Stimulated activated CD8-positive, alpha-beta memory T cell treated with anti-CD3 and anti-CD28 coated beads, Interleukin-7, amount 100 ng/mL, for 4 hours (primary cell): ENCODE measurements at places on chromosomes 13 and 19.

GRCh38 chr13:98988780-98989179, 10.9 kb upstream of the DOCK9 start:
- no peak for DNase-seq

DNA sequence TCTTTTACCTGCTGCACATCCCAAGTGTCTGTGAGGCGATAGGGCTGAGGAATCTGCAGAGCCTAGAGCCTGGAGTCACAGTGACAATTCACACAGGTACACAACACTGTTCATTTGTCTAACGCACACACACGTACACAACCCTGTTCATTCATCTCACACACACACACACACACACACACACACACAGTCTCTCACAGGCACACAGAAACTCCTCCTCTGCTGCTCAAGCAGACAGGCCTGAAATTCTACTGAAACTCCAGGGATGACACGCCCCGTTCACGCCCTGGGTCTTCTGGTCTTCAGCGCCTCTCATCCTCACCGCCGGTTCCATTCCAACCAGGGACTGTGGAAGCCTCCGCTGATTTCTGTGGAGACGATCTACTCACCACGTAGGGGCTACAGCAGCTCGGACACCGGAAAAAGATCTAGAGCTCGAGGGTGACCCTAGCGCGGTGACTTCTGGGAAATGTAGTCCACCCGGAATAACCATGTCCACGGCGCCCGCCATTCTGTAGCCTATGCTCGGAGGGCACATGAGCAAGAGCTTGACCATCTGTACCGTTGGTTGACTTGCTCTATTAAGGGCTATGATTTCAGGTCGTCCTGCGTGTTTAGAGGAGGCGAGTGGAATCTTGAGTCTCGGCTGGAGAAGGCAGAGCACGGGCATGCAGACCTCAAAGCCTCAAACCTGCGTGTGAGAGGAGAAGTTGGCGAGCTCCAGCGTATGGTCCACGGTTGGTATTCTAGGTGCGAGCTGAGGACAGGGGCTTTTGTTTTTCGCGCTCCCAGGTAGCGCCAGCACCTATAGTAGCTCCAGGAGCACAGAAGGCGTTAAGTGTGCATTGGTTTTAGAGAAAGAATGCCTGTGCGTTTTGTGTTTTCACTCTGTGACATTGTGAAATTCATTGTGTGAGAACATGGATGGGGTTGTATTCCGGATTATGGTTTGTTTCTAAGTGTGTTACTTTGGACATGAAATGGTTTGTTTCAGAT, 33.4 kb downstream of the ZNF45 start:
- DNase-seq, result peak; percentile 50

DNA sequence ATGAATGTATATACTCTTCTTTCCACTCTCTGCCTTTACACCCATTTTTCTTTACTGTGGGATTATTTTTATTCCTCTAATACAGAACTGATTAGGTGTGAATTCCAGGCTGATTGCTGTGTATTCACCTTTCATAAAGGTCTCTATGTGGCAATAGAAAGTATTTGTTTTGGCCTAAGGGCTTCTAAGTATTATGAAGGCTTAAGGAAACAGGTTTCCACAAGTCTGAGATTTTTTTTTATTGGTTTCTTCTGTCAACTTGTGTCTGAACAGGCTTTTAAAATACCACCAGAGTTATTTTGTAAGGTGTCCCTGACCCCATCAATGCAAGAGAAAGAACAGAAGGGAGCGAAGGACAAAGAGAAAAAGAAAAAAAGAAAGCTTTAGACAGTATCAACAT, 1102.0 kb upstream of the SPRY2 start:
- no peak for DNase-seq

DNA sequence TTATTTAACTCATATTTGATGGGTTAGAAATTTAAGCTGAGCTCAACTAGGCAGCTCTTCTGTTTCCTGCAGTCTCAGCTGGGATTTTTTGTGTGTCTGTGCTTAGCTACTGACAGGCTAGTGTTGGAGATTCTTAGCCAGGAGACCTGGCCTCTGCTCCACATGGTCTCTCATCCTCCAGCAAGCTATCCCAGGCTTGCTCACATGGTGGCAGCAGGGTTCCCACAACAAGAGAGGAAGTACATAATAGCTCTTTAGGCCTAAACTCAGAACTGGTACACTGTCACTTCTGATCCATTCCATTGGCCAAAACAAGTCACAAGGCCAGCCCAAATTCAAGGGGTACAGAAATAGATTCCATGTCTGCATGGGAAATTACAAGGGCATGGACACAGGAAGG, 406.2 kb downstream of the SUCLA2 start:
- DNase-seq, result no peak

- no peak for DNase-seq
Measured at GRCh38 chr13:75468098-75468497, 13.9 kb downstream of the TBC1D4 start.

- DNase-seq, result no peak
Measured at GRCh38 chr19:51788029-51788428, 6.9 kb upstream of the FPR3 start.

- no peak for DNase-seq
Measured at GRCh38 chr19:4534836-4535658, at the start of gene PLIN5. Gene PLIN5, minus strand, starts transcription at chr19:4535224. Its CDS starts 1,150 bp downstream, at chr19:4534074.

DNA sequence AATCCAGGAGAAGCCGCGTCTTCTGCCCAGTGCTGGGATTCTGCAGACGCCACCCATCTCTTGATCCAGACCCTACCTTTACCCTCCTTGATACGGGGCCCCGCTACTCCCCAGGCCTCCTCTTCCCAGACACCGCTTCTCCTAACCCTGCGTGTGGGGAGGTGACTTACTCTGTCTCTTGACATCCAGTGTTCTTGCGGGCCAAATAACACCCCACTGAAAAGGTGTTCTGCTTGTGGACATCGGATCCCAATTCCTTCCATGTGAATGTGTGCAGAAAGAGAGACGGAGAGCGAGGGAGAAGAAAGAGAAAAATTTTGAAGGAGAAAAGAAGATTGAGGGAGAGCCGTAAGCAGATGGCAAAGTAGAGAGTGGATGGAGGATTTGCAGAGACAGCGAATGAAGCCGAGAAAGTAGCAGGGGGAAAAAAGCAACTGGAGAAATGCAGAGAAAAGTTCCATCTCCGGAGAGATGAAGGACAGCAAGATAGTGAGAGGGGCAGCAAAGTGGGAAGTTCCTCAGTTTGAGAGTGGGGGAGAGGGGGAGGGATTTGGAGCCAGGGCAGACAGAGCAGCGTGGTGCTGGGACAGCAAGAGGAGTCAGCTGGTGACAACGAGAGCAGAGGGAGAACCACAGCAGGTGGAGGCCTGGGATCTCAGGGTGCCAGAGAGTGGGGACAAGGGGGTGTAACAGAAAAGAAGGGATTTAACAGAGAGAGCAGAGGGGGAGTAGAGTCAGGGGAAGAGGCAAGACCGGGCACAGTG, 814 bp downstream of the ZNF480 start:
- no peak for DNase-seq

DNA sequence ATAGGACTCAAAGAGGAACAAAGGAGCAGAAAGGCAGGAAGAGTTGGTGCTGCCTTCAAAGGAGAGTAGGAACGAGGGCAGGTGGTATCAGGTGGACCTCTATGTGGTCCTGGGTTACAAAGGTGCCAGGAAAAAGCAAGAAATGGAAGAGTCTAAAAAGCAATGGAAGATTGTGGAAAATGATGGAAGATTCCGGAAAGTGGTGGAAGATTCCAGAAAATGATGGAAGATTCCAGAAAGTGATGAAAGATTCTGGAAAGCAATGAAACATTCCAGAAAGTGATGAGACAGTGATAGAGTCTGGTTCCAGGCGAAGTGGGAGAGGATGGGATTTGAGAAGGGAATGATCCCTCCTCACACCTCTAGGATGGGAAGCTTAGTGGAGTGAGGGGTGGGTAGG, 55.3 kb downstream of the ZNF557 start:
- DNase-seq, result no peak

GRCh38 chr19:1079566-1080111, 12.7 kb downstream of the ARHGAP45 start:
- DNase-seq, result no peak

- no peak for DNase-seq
Measured at GRCh38 chr13:73754241-73754640, 380.0 kb downstream of the KLF12 start.

- DNase-seq, result no peak
Measured at GRCh38 chr13:25165663-25166062, 6.4 kb downstream of the AMER2 start.

- DNase-seq, result no peak
Measured at GRCh38 chr13:60001889-60002288, 161.8 kb downstream of the DIAPH3 start.

- DNase-seq, result no peak
Measured at GRCh38 chr13:48994706-48995105, 19.0 kb downstream of the FNDC3A start.

DNA sequence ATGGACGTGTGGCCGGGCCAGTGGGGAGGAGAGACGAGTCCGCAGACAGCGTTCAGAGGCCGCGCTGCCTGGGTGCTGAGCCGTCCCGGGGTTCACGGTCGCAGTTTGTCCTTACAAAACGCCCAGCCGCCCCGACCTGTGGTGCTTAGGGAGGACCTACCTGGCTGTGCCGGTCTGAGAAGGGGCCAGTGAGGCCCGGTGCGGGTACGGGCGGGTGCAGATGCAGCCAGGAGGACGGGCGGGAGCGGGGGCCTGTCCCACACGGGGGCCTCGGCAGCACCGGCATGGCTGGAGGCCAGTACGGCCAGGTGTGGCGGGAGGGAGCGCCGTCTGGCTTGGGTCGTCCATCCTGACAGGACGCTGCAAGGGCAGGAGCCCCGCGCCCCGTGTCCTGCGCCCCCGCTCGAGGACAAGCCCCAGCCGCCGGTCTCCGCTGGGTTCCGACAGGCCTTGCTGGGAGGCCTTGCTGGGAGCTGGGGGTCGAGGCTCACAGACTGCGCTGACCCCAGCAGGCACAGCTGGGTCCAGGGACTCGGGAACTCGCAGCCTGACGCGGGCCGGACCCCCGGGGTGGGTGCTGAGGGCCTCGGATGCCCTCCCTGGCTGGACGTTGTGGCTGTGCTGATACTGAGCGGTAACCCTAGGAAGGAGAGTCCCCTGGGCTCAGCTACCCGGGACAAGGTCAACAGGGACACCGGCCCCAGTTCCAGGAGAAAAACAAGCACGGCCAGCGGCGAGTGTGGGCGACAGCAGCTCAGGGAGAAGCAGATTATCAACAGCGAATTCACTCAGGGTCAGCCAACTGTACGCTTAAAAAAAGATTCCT, 5.3 kb upstream of the PROZ start:
- DNase-seq, result no peak

DNA sequence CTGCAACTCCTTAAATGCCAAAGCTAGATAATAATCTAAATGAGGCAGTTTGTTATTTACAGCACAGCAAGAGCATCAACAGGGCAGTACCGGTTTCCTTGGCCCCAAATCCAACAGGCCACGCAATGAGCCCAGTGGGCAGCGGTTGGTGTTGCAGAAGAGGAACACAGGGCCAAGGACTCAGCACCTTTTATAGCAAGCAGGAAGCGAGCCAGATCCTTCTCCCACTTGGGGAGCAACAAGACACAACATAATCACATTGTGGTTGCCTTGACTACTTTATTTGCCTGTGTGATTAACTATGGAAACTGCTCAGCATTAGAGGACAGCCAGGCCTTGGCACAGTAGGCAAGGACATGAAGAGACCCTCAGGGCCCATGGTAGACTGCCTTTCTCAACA, 67.1 kb upstream of the HTR2A start:
- DNase-seq, result no peak

DNA sequence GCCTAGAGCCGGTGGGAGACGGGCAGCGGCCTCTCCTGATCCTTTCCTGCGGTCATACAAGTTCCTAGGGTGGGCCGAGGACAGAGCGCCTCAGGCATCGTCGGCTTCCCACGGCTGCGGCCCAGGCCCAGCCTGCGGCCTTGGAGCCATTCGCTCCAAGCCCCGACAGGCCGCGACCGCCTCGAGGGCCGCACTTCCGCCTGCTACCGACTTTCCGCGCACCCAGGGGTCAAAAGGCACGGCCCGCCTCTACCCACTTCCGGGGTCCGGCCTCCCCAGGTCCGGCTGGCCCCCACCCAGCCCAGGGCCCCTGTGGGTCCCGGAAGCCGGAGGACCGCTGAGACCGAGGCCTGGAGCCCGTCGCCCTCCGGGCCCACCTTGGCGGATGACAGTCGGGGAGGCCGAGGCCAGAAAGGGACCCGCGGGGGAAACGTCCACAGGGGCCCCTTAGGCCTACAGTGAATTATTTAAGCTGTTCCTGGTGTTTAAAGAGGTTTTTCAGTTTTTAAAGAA, 16.2 kb downstream of the ZIC2 start:
- no peak for DNase-seq

DNA sequence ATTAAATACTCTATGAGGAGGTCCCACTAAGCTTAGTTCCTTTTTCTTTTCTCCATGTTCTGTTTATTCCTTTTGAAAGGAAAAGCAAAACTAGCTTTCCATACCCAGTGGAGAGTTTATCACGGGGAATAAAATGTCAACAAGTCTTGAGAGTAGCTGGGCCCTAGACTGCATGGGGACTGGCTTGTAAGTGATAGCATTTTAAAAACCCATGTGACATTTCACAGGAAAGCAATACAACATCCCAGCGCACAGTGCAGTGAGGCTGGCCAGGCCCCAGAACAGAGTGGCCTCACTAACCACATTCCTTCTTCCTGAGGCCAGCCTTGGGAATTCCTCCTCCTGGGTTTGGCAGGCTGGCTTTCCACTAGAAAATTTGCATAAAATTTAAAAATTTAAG, 149.8 kb downstream of the DLEU7 start:
- DNase-seq, result no peak

GRCh38 chr13:69458013-69458412, 649.6 kb upstream of the ATXN8OS start:
- no peak for DNase-seq

DNA sequence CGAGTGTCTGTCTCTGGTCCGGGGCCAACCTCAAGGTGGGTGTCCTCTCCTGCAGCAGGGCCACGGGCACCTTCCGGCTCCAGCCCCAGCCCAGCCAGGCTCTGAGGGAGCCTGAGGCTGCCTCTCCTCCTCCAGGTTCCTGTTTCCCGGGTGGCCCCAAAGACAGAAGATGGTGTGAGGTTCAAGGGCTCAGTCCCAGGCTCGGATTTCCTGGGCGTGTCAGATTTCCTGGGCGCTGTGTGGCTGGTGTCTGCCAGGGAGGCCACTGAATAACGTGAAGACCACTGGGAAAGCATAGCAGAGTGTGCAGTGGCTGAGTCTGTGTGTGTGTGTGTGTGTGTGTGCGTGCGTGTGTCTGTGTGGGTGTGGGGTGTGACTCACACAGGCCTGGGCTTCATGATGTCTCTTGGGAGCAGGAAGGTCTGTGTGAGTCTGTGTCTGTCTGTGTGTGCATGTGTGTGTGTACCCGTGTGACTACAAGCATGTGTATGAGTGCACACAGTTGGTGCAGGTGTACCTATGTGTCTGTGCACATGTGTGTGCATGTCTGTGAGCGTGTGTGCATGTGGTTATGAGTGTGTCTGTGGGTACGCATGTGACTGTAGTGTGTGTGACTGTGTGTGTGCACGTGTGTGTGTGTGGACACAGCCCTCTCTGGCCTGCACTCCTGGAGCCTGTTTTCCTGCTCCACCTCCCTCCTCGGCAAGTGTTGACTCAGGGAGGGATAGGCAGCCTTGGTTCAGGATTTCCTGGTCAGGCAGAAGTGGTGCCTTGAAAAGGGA, 28.3 kb downstream of the CEBPA start:
- DNase-seq, result peak; percentile 18

DNA sequence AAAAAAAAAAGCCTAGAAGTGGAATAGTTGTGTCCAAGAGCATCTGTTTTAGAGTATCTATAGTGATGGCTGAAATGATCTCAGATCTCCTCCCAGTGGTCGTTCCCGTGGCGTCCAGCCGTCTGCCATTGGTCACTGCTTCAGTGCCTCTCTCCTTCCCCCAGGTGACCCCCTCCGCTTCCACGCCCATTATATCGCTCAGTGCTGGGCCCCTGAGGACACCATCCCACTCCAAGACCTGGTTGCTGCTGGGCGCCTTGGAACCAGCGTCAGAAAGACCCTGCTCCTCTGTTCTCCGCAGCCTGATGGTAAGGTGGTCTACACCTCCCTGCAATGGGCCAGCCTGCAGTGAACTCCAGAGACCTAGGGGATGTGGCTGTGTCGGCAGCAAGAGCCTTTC, 1.9 kb downstream of the TSEN34 start:
- no peak for DNase-seq
